Activated T-cell treated with anti-CD3 and anti-CD28 coated beads, Interleukin-2, amount 50 U/mL, for 24 hours (primary cell): ENCODE measurements at places on chromosomes 5 and 9.

- H3K4me3 ChIP-seq = no peak overlapping the region
- no peaks in the 10 kb centered on the region for H3K4me1 ChIP-seq
- H3K27me3 ChIP-seq = no peaks in the 10 kb centered on the region
- H3K36me3 ChIP-seq = no peaks in the 10 kb centered on the region
- no peak overlapping the region for H3K27ac ChIP-seq
Observed at GRCh38 chr5:103617913-103618312, 55.3 kb upstream of the NUDT12 start.

- H3K27ac ChIP-seq = no peak overlapping the region
- no peak for DNase-seq
- H3K27me3 ChIP-seq = peaks cover 25% of the 10 kb centered on the region
- H3K4me1 ChIP-seq = no peaks in the 10 kb centered on the region
- H3K36me3 ChIP-seq = no peaks in the 10 kb centered on the region
- no peak overlapping the region for H3K4me3 ChIP-seq
Observed at GRCh38 chr9:120323125-120323524, 256.8 kb downstream of the CDK5RAP2 start.

GRCh38 chr5:123440456-123441181, 17.4 kb upstream of the CEP120 start:
- H3K36me3 ChIP-seq = no peaks in the 10 kb centered on the region
- DNase-seq = no peak
- peaks cover 22% of the 10 kb centered on the region for H3K4me1 ChIP-seq
- H3K27ac ChIP-seq = no peak overlapping the region

DNA sequence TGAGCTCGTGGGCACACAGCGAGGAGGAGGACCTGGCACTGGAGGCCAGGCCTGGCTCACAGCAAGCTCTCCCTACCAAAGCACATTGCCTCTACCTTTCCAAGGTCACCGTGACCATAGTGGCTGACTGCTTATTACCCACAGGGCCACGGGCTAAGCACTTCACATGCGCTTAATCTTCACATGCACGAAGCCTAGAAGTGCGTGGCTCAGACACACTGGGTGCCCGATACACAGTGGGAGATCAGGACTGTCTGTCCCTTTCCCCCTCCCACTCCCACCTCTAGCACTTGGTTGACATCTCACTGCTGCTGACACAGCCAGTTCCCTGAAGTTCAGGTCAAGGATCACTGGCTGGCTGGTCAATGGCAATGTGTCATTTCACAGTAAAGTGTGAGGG, 23.6 kb downstream of the LHX6 start:
- H3K4me1 ChIP-seq = no peaks in the 10 kb centered on the region
- H3K4me3 ChIP-seq = no peak overlapping the region
- DNase-seq = no peak
- no peak overlapping the region for H3K27ac ChIP-seq

GRCh38 chr9:8760000-8760767, 960.6 kb upstream of the DMAC1 start:
- H3K27me3 ChIP-seq = no peaks in the 10 kb centered on the region
- H3K4me3 ChIP-seq = no peak overlapping the region
- no peaks in the 10 kb centered on the region for H3K4me1 ChIP-seq

GRCh38 chr5:55847837-55848236, 3.3 kb upstream of the IL31RA start:
- H3K27ac ChIP-seq = no peak overlapping the region
- no peaks in the 10 kb centered on the region for H3K36me3 ChIP-seq
- DNase-seq = no peak
- H3K4me1 ChIP-seq = peaks cover 17% of the 10 kb centered on the region
- H3K27me3 ChIP-seq = peaks cover 14% of the 10 kb centered on the region

DNA sequence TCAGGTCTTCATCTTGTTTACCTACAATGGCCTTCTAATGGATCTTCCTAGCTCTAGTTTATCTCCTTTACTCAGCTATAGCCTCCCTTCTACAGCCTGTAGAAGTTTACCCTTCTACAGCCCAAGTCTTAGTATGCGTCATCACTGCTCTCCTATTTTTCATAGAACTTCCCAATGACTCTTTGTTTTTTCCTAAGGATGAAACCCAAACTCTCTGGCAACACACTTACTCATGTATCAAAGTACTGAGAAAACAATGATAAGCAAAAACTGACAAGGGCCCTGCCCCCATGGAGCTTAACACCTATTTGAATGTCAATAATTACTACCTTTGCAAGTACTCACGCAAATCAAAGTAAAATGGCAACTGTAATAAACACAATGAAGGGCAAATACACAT, 33.7 kb downstream of the LEAP2 start:
- H3K4me1 ChIP-seq = peaks cover 24% of the 10 kb centered on the region
- no peaks in the 10 kb centered on the region for H3K27me3 ChIP-seq
- H3K27ac ChIP-seq = no peak overlapping the region
- H3K4me3 ChIP-seq = no peak overlapping the region
- DNase-seq = no peak

DNA sequence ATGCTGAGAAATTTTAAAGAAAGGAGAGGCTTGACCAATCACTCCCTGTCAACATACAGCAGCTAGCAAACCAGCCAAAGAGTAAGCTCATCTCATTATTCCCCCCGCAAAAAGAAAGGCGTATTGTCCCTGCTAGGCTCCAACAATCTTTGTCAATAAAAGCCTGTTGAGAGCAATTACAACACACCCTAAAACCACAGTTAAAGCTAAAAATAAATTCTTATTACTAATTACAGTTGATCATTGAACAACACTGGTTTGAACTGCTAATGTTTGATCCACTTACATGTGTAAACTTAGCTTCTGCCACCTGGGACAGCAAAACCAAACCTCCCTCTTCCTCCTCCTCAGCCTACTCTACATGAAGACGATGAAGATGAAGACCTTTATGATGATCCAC, 151.2 kb downstream of the TSSK1B start:
- H3K27me3 ChIP-seq = no peaks in the 10 kb centered on the region
- H3K27ac ChIP-seq = no peak overlapping the region
- DNase-seq = no peak
- peaks cover 20% of the 10 kb centered on the region for H3K4me1 ChIP-seq
- no peak overlapping the region for H3K4me3 ChIP-seq
